ENCODE measurements at places on chromosomes 1 and 21.

DNA sequence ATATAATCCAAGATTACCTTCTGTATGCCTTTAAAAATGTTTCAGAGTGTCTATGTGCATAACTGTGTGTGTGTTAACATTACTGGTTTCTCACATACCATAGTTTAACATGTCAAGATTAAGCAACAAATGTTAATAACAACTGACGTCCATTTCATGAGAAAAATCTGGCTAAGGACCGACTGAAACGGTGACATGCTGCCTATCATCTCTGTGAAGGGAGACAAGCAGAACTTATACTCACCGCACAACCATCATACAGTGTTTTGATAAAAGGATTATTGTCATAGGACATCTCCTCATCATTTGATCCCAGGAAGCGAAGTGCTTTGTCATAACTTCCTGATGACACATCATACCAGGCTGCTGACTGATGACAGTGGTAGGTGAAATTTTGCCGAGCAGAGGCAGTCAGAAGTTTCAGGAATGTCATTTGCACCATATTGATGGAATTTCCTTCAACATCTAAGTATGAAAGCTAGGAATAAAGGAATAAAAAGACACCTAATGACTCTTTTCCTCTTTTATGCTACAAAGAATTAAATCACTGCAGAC is 228.8 kb downstream of the COL11A1 start:
- DNase-seq = no peak

DNA sequence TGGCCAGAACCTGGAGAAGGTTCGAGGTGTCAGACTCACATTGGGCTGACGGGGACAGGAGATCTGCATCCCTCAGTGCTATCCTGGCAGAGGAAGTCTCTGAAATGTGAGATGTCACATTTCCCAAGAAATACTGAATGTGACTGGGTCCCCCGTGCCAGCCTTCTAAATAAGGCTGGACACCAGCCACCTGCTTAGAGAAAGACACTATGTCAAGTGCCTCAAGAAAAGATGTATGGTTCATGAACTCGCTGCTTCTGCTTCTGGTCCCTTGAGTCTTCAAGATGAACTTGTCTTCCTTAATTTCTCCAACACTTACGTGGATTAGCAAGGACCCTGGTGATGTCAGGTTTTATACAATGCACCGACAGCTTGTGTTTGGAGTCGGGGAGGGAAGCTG is 42.1 kb upstream of the FHAD1 start:
- DNase-seq = no peak

GRCh38 chr1:111903871-111904449 is 85.5 kb downstream of the KCND3 start:
- no peak for DNase-seq

DNA sequence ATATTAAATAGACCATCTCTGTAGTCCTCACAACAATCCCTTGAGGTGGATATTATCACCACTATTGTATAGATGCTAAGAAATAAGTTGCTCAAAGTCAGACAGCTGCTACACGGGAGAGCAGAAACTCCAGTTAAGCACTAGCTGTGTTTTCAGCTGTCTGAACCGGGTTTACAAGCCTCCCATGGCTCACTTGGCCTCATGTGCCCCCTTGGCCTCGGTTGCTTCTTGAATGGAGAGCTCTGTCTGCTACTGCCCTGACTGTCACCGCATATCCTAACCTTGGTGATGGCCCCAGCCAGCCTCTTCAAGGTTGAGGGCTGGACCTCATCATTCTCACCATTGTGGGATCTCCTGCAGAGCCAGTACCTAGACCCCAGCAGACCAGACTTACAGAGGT is 123.4 kb downstream of the AK5 start:
- no peak for DNase-seq

GRCh38 chr1:47396671-47397196 is 19.4 kb upstream of the FOXE3 start:
- DNase-seq = no peak

- no peak for DNase-seq
Measured at GRCh38 chr1:226702318-226702956, 36.6 kb downstream of the ITPKB start.

DNA sequence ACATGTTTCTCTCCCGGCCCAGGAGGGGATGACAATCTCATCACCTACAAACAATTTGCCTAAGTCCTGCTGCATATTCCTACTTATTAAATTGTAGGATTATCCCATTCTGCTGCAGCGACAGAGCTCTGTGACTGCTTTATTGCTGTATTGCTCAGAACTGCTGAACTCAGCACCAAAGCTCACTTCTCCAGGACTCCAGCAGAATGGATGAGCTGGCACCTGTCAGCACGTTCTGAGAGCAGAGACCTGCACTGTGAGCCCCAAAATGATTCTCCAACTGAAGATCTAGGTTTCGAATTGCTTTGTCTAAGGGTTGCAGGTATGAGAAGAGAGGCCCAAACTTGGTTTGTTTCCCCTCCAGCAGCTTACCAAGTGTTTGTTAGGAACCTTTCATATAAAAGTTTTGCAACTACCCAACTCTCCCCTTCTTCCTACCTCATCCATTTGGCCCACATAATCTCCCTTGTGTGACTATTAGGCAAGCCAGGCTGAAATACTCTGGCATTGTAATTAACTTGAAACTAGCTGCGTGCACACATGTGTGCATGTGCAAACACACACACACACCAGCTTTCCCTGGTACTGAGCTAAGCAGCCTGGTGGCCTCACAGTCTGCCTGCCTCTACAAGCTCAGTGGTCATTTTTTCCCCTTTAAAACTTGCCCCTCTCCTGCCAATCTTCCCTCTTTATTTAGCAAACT is 161.4 kb upstream of the CAMK1G start:
- no peak for DNase-seq

DNA sequence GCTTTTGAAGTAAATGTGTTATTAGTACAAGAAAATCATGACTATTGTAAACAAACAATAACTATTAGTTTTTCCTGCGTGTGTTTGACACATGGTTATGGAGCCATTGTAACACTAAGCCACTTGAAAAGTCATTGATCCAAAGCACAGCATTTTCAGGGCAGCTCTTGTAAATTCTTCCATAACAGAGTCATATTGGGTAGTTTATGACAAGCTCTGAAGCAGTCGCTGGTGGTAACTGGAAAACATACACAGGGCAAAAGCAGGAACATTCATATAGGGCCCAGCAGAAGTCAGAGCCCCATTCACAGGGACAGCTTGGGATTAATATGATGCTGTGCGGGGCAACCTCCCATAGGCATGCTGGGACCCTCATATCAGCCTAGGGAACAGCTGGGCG is 483.2 kb upstream of the PTBP2 start:
- no peak for DNase-seq

DNA sequence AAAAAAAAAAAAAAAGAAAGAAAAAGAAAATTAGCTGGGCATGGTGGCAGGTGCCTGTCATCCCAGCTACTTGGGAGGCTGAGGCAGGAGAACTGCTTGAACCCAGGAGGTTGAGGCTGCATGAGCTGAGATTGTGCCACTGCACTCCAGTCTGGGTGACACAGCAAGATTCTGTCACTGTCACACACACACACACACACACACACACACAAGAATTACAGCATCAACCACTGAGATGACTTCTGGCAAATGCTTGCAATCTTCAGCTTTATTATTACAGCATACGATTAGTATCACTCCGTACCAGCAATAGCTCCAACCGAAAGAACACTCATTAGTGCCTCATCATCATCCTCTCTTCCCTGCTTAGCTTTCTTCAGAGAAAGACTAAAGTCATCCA is 4.6 kb downstream of the ORC1 start:
- no peak for DNase-seq

DNA sequence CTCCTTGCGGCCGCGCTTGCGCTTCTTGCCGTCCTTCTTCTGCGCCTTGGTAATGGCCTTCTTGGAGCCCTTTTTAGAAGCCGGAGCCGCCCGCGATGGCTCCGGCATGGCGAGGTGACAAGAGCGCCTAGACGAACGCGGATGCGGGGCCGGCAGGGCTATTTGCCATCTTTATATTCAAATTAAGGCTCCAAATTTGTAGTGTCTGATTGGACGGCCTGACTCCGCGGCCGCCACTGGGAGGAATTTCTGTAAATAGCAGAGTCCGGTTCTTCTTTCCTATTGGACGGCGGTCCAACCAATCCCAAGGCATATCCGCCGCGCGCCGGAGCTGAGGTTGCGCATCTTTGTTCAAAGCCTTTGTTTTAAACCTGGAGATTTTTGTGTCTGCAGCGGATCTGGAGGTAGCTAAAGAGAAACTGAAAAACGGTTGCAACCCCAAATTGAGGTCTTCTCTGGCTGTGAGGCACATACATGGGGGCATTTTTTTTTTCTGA is 22.6 kb upstream of the RNF187 start:
- no peak for DNase-seq

- DNase-seq = no peak
Measured at GRCh38 chr1:2855206-2856065, 53.9 kb upstream of the TTC34 start.

DNA sequence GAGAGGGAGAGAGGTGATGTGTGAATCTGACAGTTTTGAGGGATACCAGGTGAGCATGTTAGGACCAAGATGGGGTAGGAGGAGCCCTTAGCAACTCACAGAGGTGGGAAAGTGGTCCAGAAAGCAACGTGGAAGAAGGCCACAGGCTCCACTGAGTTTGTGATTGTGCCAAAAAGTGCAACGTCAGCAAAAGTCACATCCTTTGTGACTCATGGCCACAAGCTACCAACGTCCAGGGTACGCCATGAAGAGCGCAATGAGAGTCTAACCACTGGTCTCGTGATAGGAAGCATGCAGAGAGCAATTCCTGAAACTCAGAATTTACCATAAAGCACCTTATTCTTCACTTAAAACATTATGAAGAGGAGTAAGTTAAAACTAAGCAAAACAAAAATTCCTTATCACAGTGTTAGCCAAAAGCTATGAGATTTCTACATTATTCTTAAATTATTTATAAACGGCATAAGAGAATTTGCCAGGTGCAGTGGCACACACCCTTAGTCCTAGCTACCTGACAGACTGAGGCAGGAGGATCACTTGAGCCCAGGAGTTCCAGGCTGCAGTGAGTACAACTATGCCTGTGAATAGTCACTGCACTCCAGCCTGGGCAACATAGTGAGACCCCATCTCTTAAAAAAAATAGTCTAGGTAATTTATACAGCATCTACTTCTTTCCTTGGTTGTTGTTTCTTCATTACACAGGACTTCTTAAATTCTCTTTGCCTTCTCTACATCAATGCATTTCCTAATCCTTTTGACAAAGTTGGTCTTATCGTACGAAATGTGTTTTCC is 55.2 kb downstream of the COLGALT2 start:
- DNase-seq = no peak

DNA sequence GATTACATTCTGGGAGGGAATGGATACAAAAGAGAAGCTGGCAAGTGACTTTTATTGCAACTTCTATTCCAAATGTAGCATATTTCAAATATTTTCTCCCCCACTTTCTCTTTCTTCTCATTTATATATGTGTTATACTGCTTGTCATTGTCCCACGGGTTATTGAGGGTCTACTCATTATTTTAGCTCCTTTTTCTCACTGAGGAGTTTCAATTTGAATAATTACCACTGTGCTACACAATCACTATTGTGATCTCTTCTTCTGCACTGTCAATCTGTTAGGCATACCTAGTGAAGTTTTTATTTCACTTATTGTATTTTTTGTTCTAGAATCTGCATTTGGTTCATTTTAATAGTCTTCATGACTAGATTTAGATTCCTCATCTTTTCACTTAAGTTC is 339.7 kb downstream of the PTPRC start:
- no peak for DNase-seq

DNA sequence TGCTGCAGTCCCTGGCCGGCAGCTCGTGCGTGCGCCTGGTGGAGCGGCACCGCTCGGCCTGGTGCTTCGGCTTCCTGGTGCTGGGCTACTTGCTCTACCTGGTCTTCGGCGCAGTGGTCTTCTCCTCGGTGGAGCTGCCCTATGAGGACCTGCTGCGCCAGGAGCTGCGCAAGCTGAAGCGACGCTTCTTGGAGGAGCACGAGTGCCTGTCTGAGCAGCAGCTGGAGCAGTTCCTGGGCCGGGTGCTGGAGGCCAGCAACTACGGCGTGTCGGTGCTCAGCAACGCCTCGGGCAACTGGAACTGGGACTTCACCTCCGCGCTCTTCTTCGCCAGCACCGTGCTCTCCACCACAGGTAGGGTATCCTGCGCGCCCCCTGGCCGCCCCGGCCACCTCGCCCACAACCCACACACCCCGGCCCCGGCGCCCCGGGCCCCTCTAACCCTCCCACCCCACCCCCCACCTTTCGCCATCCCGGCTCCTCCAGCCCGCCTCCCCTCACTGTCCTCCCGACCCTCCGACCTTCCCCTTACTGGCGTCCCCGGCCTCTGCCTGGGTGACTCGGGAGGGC is 352 bp downstream of the KCNK1 start:
- no peak for DNase-seq

GRCh38 chr1:195804547-195804946 is 803.7 kb downstream of the KCNT2 start:
- no peak for DNase-seq

- DNase-seq = no peak
Measured at GRCh38 chr1:205310976-205311704, 10.4 kb downstream of the NUAK2 start.

DNA sequence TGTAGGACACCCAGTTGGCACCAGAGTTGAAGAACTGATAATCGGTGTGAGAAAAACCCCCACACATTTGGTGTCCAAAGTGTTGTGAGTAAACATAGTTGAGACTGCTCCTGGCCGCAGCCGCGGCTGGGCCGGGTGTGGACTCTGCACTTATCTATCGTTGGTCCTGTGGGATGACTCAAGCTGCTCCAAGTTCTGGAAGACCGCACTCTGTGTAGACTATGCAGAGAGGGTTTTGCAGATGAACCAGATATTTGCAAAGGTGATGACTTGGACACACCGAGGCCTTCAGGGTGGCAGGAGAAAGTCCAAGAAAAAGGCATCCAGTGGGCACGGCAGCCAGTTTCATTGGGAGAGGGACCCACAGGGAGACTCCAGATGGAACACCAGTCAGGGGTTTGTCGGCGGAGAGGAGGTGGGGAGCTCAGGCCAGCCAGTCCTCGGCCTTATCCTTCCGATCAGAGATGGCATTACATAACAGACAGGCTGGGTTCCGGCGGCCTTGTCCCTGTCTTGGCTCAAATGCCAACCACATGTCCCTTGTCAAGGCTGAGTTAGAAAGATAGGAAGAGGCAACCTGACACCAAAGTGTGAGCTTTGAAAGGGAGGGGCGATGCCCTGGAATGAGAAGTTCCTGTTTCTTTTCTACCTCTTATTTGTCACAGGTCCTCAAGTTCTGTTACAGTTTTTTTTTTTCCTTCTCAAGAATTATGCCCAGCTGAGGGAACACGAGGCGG is 21.1 kb downstream of the C2CD2 start:
- DNase-seq = no peak

- no peak for DNase-seq
Measured at GRCh38 chr1:45512641-45513054, 9.0 kb downstream of the PRDX1 start.
